ENCODE measurements at places on chromosomes 16 and 17.

- no peak for DNase-seq
Observed at GRCh38 chr16:3119701-3120408, 7.5 kb downstream of the ZNF205 start.

DNA sequence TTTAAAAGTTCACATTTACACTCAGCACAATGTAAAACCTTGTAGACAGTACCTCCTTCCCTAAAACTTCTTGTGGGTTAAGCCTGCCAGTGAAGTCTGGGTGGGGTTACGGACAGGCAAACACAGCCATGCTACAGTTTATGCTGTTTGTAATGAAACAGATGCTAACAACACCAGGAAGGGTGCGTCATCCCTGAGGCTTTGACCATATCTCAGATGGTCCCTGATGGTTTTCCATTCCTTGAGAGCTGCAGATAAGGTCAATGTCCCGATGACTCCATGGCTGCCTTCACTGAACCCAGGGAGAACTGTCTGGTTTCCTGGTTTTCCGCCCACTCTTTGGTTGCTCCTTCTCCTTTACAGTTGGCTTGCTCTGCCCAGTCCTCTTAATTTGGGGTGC lies 29.1 kb downstream of the GAS7 start:
- no peak for DNase-seq

DNA sequence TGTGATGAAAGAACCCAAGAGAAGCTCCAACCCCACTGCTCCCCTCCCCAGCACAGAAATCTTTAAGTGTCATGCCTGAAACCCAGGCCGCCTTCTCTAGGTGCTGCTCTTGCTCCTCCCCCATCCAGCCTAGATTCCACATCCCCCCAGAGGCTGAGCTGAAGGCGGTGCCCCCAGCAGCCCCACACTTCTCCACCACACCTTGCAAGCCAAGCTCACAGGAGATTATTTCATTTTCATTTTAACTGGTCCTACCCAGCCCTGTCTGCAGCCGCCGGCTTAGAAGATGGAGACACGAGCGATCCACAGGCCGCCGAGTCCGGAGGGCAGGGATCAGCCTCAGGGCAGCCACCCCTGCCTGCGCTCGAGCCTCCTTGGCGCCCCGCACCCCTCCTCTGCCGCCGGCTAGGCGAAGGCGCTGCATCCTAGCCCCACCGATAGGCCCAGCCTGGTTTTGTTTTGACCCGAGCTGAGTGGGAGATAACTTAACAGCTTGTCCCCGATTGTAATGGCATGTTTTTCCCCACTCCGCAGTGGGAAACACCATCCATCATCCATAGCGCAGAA lies 125.3 kb downstream of the RBFOX3 start:
- DNase-seq: no peak

DNA sequence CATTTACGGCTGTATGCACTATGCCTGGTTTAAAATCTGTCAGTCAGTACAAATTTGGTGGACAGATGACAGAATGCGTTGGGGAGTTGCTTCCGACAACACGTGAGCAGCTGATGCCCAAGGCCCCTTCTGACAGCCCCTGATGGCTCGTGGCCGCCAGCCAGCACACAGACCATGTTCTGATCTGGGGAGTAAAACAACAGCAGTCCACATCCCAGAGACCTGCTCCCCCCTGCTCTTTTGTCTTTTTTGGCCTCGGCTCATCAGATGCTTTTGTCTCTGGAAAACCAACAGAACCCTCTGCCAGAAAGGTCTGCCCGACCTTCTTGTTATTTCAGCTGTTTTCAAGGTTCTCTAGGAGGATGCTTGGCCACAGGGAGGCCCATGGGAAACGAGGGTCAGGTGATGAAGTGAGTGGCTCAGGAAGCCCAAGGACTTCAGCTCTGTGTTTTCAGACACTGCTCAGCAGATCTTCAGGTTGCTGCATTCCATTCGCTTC lies 10.8 kb downstream of the ARSG start:
- DNase-seq: peak; percentile 64

DNA sequence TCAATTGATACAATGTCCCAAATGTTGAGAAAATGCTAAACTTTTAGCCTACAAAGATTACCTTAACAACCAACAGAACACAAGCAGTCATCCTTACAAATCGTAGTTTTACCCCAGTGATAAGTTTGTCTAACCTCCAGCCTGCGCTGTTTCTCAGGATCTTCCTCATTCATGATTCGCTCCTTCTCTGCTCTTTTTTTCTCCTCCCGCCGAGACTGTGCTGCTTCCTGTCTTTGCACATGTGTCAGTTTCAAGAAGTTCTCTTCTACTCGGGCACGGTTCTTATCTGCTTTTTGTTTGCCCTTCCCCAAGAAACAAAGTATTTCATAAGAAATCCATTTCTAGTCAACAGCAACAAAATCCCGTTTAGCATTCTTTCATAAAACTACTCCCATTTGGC lies 10.2 kb upstream of the STRADA start:
- no peak for DNase-seq

DNA sequence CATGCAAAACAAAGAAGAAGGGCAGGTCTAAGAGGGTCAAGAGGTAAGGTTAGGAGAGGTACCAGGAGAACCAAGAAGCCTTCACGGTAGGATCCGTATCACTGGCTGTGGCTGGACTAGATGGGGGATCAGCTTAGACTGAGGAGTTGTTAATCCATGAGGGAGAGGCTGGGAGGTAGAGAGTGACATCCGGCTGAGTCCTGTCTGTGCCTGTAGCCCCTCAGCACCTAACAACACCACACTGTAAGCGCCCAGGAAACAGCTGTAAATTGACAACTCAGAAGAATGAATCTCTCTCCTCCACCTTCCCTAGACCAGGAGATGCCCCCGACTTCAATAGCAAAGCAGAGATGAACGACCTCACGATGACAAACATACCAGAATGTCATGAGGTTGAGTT lies 199.4 kb upstream of the RPL38 start:
- DNase-seq: no peak

- no peak for DNase-seq
Observed at GRCh38 chr16:50842013-50842505, 100.2 kb downstream of the CYLD start.

- no peak for DNase-seq
Observed at GRCh38 chr17:10394201-10394887, 21.5 kb upstream of the MYH13 start.

Data from NCI-H345 (cell line).